ENCODE measurements at places on chromosomes 7 and 10.

DNA sequence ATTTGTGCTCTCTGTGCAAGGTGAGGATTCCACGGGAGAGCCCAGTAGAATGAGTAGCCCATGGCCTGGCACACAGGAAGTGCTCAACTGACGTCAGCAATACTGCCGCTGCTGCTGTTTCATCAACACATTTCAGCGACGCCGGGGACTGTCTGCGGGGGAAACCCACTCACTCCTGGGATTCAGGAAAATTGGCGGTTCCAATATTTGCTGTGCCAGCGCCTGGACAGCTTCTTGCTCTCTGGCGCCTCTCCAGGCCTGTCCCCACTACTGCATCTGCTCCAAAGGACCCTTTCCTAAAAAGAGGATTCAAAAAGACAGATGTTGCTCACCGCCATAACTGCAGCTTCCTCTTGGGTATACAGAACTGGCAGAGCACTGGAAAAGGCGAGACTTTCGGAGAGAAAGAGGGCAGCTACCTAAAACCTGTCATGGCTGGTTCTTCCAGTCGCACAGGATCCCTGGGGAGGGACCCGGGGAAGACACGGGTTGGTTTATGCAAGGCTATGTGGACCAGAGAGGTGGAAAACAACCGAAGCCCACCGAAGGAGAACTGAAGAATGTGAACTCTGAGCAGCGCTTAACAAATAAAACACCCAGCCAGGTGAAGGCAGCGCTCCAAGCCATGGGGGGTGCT lies 39.7 kb upstream of the ENO4 start:
- no peak for DNase-seq

GRCh38 chr10:131875501-131875900 lies 25.3 kb upstream of the PPP2R2D start:
- no peak for DNase-seq

- DNase-seq = no peak
These were observed 155.8 kb downstream of the BMPER start for GRCh38 chr7:34061149-34061548.

GRCh38 chr7:149225106-149225505 lies 14.3 kb upstream of the ZNF212 start:
- DNase-seq = no peak

- DNase-seq = no peak
These were observed 60.9 kb downstream of the SPOCK2 start for GRCh38 chr10:72027498-72027897.

GRCh38 chr7:21071561-21072501 lies 285.1 kb upstream of the SP8 start:
- DNase-seq = no peak

GRCh38 chr10:8468477-8468876 lies 414.0 kb downstream of the GATA3 start:
- no peak for DNase-seq

DNA sequence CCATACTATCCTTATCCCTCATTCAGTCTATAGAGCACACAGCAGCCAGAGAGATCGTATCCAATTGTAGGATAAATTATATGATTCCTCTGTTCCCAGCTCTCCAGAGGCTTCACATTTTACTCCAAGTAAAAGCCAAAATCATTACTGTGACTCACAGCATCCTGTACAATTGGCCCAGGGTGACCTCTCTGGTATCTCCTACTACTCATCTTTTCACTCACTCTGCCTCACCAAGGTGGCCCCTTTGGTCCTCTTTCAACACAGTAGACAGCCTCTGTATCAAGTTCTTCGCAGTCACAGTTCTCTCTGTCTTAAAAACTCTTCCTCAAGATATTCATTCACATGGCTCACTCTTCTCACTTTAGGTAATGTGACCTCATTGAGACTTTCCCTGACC lies 72.6 kb upstream of the LSM8 start:
- no peak for DNase-seq

- no peak for DNase-seq
These were observed 164.9 kb downstream of the PARD3 start for GRCh38 chr10:34650156-34650555.

DNA sequence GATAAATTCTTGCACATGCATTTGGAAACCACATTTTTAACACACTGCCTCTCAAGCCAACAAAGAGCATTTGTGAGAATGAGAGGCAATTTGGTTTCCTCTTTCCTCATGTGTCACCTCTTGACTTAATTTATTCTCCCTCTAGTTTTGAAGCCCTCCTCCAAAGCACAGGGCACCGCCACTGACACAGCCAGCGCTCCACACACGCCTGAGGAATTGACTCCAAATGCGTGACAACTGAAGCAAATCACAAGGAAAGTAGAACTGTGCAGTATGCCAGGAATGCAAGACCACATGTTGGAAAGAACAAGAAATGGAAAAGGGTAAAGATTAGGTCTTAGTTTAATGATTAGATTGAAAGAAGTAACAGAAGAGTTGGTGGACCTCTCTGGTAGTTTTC lies 173.3 kb downstream of the LSM5 start:
- no peak for DNase-seq

DNA sequence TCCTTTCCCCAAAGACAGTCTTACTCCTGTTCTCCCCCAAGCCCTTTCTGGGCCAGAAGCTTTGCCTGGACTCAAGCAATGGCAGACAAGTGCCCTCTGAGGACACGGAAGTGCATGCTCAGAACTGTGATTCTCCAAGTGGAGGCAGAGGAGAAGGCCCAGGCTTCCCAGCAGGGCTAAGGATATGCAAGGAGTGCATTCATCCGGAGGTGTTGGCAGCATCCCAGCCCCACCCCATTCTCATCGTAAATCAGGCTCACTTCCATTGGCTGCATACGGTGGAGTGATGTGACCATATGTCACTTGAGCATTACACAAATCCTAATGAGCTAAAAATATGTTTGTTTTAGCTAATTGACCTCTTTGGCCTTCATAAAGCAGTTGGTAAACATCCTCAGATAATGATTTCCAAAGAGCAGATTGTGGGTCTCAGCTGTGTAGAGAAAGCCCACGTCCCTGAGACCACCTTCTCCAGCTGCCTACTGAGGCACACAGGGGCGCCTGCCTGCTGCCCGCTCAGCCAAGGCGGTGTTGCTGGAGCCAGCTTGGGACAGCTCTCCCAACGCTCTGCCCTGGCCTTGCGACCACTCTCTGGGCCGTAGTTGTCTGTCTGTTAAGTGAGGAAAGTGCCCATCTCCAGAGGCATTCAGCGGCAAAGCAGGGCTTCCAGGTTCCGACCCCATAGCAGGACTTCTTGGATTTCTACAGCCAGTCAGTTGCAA lies 1.4 kb upstream of the RBP3 start:
- no peak for DNase-seq
